ENCODE measurements at places on chromosomes 1 and 21.
A peak's percentile ranks its signal among the peaks of the same experiment; 100 is the strongest.

DNA sequence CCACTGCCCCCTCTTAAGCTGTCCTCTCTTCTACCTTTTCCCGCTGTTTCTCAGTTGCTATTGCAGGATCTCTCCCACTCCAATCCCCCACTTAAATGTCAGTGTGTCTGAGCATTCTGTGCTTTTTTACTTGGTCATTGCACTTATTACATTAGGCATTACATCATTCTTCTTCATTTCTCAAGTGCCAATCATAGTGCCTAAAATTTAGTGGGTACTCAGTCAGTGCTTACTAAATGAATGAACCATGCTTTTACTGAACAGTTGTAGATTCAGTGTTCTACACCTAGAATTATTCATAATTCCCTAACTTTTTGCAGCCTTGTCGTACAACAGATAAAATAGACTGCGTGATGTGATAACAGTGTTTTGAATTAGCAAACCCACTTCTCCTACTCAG, 19.4 kb downstream of the ARMH1 start:
- DNase-seq = no peak

- no peak for DNase-seq
Measured at GRCh38 chr1:205030896-205031295, 12.1 kb upstream of the CNTN2 start.

GRCh38 chr21:34801519-34802132, 132.8 kb downstream of the CLIC6 start:
- DNase-seq = peak; percentile 41

DNA sequence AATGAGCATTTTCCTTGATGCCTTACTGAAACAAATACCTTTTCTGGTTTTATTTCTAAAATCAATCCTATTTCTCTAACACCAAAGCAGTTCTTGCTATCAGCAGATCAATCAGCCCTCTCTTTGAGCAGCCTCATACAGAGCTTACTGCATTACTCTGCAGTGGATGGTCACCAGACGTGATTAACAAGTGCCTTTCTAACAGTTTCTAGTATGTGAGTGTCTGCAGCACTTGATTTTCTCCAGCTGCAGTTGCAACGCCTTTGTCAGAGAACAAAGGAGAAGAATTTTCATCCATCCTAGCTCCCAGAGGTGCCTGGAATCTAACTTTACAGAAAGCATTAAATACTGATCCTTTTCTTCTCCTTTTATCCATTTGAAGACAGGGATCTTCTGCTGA, 177.3 kb upstream of the SGIP1 start:
- no peak for DNase-seq

DNA sequence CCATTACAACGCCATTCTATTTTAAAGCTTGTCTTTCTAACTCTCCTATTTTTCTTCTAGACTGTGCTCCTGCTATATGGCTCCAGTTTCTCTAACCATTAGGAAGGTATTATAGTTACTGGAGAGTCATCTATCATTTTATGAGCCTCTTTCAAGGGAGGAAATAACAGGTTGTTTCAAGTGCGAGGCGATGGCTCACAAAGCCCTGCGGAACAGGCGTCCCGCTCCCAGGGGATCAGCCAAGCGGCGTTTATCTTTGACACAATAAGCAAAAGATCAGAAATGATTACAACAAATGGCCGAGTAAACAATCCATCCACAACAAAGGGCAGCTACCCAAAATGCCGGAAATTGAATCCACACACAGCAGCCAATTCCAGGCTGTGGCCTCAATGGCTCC, 249.5 kb upstream of the POU3F1 start:
- no peak for DNase-seq

GRCh38 chr21:8992731-8993174, 1528.6 kb upstream of the TPTE start:
- DNase-seq = peak; percentile 64

DNA sequence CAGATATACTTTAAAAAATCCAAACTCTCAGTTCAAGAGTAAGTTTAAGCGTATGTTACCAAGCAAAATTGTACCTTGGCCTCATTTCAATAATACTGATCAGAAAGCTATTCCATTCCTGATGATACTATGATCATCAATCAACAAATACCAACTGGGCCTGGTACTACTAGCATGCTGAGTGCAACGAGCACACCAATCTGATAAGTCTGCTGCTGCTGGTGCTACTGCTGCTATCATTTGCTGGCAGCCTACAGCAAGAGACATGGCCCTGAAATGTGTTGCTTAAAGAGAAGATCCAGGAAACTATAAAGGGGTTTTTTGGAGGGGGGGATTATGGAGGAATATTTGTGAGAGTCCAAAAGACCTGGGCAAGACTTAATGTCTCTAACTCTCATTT, 39.7 kb downstream of the NME7 start:
- DNase-seq = peak; percentile 78

GRCh38 chr21:19535356-19535755, 1131.8 kb upstream of the TMPRSS15 start:
- peak; percentile 13 for DNase-seq

DNA sequence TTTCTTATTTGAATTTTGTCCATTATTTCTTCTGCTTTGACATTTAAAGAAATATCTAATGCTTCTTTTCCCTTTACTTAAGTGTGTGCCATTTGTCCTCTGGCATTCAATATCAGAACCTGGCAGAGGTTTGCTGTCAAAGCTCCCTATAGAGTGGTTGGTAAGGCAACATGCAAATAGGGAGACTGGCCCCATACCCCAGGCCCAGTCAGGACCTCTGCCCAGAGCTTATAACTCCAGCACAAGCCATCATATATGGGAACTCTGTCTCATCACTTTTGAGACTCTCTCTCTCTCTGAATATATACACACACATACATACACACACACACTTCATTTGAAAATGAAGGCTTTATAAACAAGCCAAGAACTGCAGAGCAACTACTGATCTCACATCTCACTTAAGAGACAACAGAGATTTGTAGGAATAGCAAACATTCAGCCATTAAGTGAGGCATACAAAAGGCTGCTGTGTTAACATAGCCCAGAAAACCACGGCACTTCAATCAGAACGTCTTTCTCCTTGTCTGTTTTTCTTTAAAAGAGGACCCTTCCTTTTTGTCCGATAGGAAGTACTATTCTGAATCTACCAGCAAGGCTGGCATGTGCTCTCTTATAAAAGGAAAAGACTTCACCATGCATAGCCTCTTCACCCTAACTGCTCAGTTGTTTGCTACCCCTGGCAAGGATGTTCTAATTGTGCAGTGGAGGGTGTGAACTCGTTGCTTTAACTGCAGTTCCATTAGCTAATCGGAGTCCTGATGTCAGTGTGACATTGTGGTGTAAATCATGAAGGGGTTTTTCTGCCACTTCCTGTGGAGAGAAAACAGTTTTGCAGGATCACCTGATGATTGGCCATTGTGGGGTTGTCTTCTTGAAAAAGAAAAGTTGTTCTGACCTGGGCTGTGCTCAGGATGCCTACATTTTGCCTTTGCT, 101.7 kb downstream of the NR5A2 start:
- DNase-seq = peak; percentile 32

- DNase-seq = no peak
Measured at GRCh38 chr21:44527983-44528633, 11.9 kb downstream of the KRTAP10-1 start.

- DNase-seq = no peak
Measured at GRCh38 chr1:204468766-204469302, 25.8 kb downstream of the PIK3C2B start.

- DNase-seq = no peak
Measured at GRCh38 chr1:57350610-57351009, 73.2 kb downstream of the DAB1 start.

DNA sequence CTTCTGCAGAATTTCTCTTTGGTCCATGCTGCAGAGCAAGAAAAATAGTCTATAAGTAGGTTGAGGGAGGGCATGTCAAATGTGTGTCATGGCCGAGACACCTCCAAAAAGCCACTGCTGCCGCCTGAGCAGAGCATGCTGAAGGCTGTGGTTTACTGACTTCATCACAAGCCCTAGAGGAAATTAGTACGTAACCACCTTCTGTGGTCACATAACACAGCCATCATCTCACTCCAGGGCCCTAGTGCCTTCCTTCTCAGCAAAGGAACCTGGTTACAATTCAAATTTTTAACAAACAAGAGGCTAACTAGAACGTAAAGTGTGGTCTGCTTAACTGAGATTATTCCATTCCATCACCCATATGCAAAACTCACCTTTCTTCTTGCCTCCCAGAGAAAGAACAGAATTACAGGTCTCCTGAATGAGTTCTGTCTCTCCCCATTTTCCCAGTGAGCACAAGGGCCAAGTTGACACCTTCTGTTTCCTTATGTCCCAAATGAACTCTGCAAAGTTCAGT, at the start of gene PTPN22:
TSS of gene PTPN22 (minus strand) at position 116 of the 517 bp plus-strand sequence.
- DNase-seq = peak; percentile 96

- DNase-seq = no peak
Measured at GRCh38 chr1:62722796-62723195, 34.6 kb upstream of the DOCK7 start.

DNA sequence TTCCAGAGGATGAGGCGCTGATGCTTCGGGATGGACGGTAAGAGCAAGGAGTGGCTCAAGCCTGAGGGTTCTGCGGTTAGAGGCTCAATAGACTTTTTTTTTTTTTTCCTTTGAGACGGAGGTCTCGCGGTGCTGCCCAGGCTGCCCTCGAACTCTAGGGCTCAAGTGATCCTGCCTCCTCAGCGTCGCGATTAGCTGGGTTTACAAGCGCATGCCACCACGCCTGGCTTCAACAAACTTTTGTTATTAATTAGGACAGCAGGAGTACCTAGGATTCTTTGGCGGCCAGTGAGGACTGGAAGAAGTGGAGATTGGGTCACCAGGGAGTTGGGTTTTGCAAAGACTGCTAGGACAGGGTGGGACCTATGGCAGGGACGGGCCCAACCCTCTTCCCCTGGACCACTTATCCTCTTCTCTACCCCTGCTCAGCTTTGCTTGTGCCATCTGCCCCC, 587 bp downstream of the SCNM1 start:
- DNase-seq = peak; percentile 78

DNA sequence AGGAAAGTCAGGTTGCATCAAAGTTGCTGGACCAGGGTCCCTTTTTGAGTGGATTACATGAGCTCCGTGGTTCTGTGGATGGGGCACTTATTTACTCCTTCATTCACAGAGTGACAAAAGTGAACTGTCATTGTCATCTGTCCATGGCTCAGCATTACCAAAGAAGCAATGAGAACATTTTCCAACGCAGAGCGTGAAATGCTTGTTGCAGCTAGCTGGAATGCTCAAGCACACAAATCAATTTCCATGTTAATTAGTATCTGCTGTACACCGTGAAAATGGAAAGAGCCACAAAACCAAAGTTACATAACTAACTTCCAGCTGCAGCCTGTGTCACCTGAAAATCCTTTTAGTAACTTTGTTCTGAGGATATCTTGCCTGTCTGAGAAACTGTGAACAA, 78.9 kb downstream of the MT1HL1 start:
- no peak for DNase-seq

DNA sequence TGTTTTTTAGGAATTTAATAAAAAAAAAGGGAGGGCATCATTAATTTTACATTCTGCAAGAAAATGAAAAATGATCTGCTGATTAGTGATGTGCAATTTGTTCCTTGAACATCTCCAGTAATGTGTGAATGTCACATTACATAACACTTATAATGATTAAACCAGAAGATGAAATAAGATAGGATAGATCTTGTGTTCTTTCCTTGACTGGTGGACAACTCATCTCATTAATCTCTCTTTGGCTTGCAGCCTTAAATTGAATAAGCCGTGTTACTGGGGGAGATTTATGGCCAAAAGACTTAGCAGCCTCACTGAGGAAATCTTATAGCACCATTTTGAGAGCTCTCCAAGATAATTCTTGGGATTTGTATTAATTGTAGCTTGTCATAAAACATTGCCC, 217.2 kb downstream of the ST6GALNAC3 start:
- no peak for DNase-seq

DNA sequence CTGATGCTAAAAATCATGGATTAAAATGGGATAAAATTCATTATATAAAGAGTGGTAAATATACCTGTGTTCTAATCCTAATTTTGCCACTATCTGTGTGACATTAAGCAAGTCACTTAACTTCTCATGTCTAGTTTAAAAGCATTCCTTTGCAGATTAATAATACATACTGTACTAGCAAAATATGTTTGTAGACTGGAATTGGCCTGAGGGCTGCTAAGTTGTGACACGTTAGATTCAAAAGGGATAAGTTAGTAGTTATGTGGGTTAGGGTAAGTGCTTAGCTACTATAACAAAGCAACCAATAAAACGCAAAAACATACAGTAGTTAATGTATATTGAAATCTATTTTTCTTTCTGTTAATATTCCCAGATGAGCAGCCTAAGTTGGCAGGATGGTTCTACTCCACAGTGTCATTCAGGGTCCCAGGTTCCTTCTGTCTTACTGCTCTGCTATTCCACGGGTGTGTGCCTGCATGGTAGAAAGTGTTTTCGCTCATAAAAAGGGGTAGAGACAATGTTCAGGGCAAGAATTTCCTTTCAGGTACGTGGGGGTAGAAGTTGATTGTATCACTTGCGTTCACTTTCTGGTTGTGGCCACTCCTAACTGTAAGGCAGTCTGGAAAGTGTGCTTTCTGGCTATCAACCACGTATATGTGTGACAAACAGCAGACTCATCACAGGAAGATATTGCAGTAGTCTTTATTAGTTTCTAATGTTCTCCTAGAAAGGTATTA, 239.8 kb downstream of the NFIA start:
- no peak for DNase-seq

DNA sequence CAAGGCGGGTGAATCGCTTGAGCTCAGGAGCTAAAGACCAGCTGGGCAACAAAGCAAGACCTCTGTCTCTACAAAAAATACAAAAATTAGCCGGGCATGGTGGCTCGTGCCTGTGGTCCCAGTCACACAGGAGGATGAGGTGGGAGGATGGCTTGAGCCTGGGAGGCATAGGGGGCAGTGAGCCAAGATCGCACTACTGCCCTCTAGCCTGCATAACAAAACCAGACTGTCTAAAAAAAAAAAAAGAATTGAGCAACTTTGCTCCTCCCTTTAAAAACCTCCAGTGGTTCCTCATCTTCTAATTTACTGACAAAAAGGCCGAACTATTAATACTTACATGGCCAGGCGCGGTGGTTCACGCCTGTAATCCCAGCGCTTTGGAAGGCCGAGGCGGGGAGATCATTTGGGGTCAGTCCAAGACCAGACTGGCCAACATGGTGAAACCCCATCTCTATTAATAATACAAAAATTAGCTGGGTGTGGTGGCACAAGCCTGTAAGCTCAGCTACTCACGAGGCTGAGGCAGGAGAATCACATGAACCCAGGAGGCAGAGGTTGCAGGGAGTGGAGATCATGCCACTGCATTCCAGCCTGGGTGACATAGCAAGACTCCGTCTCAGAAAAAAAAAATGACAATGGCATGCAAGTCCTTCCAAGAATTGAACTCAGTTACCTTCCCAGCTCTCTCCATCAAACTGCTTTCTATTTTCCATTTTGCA, 4.4 kb downstream of the ACBD3 start:
- peak; percentile 87 for DNase-seq

GRCh38 chr1:174791863-174792262, 207.9 kb upstream of the CACYBP start:
- peak; percentile 18 for DNase-seq

- DNase-seq = no peak
Measured at GRCh38 chr21:35825370-35826353, 234.7 kb downstream of the SETD4 start.

GRCh38 chr1:103497404-103497803, 28.1 kb upstream of the RNPC3 start:
- no peak for DNase-seq

- no peak for DNase-seq
Measured at GRCh38 chr1:173410133-173410793, 66.9 kb upstream of the PRDX6 start.

Data from hematopoietic multipotent progenitor cell treated with erythropoietin and hydrocortisone succinate and interleukin-3 and kit ligand, for 4 days (in vitro differentiated cells).